ENCODE measurements at places on chromosomes 5 and 9.

DNA sequence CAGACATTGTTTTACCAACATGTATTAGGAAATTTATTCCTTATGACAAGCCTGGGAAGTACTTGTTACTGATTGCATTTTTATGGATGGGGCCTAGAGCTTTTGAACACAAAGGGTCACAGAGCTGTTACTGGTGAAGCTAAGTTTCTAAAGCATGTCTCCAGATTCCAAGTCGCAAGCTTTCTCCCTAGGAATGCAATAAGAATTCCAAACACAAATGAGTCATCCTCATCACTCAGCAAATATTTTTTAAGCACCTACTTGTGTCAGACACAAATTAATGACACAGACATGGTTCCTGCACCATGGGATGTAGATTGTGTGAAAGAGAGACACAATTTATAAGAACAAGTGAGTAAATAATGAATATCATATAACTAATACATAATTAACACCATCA is 11.0 kb upstream of the SH3RF2 start:
- peak; percentile 89 for DNase-seq

DNA sequence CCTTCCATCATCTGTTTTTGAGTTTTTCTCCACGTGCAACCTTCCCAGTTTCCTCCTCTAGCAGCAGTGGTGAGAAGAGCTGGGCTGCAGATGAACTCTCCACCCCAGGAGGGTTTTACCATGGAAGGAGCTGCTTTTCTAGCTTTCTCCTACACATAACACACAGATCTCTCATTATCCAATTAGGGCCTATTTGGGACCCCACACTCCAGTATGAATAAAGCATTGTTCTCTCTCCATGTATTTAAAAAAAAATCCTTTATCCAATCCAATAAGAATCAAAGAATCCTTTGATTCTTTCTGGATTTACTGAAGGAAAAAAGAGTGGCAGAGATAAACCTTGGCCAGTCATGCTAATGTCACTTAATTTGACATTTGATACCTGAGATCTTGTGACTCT is 31.6 kb upstream of the NAA35 start:
- DNase-seq: no peak

DNA sequence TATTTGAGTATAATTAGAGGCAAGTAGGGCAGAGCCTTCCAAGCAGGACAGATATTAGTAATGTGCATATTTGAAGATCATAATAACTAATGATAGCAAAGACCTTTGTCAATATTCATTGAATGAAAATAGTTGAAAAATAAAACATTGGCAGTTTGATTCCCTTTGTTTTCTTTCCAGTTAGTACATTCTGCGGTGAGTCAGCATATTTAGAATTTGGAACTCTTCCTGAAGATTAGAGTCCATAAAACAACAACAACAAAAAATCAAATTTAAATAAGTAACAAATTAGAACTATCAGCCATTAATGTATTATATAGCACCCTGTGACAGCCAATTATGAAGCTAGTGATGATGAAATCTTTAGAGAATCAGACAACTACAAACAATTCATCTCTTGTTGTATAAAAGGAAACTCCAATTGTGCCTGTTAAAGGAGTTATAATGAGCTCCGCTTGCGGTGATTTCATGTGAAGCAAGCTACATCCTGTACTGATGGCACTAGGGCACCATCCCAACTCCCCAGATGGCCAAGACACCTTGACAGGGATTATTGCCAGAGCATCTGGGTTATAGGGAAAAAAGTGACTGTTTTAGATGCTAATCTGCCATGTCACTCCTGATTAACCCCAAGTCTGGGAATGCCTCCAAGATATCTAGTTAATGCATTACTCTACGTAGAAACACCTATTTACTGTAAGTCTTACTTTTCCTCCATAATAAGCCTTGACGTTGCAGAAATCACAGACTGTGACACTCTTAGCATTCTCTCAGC is 6.8 kb downstream of the IFNA8 start:
- DNase-seq: peak; percentile 73

DNA sequence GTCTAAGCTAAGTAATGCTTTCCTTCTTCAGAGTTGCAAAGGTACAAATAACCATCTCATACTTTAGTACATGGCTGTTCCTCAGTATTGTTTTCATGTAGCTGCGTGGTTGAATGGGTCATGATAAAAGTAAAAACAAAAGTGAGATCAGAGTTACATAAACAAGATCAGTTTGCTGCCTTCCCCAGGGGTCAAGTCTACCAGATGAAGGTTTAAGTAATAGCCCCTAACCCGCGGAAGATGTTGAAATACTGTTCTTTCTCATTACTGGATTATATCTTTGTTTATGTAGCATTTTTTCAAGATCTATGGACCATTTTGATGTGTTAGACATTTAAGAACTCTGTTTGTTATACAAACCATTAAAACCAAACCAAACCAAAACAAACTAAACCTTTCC is 34.1 kb upstream of the ARRDC3 start:
- peak; percentile 13 for DNase-seq

DNA sequence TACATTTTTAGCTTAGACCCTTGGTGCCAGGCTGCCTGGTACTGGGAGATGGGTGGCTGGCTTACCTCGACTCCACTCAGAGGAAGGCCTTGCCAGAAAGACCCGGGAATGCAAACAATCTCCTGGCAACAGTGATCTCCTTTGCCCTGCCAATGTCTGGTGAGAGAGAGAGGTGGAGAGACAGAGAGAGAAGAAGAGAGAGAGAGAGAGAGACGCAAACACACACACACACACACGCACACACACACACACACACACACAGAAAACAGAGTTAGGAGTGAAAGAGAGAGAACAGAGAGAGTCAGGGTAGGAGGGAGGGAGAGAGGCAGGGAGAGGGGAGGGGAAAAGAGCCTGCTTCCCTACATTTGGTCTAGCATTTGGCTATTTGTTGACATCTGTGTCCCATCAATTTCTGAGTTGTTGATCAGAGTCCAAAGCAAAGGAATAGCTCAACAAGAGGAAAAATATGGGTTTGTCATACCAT is 181.6 kb upstream of the MAP1B start:
- peak; percentile 66 for DNase-seq

DNA sequence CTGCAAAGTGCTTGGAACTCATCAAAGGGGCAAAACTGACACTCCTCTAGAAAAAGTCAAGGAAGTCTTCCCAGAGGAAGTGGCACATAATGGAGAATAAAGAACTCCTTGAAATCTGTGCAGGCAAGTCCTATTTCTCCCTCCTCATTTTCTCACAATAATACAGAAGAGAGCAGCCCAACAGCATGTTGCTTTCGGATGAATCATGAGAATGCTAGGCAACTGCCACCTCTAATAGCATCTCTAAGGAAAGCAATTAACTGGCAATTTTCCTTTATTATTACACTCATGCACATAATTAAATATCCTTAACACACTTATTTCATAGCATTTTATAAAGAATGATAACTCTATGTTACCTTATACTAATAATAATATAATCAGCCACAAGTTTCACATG is 122.2 kb upstream of the PTGER4 start:
- peak; percentile 25 for DNase-seq

DNA sequence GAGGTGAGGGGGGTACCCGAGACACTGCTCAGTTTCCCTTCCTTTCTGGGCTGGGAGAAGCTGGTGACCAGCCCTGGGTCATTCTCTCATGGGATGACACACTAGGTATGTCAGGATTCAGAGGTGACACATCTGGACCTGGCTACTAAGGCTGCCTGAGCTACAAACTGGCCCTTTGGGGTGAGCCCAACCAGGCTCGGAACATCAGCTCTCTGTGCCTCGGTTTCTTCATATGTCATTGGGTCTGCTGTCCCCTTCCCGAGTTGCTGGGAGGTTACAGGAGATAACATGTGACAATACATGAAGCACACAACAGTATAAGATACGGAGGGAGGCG is 11.8 kb downstream of the CARD19 start:
- DNase-seq: no peak

- no peak for DNase-seq
Measured at GRCh38 chr5:9447691-9448090, 98.2 kb downstream of the SEMA5A start.

- no peak for DNase-seq
Measured at GRCh38 chr5:159547466-159548195, 217.3 kb upstream of the IL12B start.

GRCh38 chr5:22938362-22938761 is 85.2 kb upstream of the CDH12 start:
- no peak for DNase-seq

GRCh38 chr9:133813749-133814585 is 75.8 kb upstream of the SARDH start:
- no peak for DNase-seq

DNA sequence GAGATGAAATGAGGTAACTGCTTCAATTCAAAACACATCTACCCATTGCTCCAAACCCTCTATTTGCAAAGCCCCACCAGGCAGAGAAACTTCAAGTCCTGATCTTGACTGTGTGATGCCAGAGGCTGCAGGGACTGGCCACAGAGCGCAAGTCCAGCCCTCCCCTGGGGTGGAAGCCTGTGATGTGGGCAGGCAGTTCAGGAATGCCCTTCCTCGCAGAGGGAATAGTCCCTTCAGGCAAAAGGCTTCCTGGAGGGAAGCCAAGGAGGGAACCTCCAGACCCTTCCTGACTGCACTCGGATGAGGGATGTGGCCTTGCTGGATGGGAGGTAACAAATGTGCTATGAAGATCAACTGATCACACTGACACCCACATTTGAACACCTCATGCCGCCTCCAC is 131.2 kb downstream of the SLIT3 start:
- peak; percentile 67 for DNase-seq

- no peak for DNase-seq
Measured at GRCh38 chr5:74116266-74116665, 490.3 kb downstream of the ARHGEF28 start.

DNA sequence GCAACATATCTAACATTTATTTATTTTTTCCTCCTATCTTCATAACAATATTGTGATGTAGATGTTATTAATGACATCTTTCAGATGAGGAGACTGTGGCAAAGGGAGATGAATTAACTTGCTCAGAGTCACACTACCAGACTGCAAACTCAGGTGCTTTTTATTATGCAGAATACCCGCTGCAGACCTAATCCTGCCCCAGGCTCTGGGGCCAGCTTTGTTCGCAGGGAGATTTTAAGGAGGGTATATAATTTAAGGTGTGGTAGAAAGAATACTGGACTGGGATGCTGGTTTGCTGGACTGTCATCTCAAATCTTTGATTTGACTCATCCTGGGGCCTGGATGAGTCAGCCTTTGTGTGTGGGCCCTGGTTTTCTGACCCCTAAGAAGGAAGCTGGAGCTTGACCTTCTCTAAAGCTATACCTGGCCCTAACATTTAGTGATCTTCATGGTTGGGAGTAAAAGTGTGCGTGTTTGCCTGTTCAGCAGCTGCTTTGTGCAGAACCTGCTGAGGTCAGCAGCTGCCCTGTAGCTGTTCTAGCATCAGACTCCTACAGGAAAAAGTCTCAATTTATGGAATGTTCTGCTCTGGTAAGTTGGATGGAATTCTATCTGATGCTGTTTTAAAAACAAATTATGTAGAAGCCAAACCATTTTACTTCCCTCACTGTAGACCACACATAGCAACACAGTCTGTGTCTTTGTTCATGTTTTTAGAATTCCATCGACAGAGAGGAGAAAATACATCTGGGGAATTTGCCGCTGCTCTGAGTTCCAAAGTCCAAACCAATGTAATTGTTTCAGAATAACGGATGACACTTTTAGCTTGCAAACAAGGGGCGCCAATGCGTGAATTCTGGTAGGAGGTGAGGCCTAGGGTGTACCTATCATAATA is 4.5 kb downstream of the SLC36A1 start:
- peak; percentile 19 for DNase-seq

- no peak for DNase-seq
Measured at GRCh38 chr5:30100929-30101328, 1092.6 kb upstream of the CDH6 start.

- peak; percentile 97 for DNase-seq
Measured at GRCh38 chr5:73938280-73938937, 312.4 kb downstream of the ARHGEF28 start.

DNA sequence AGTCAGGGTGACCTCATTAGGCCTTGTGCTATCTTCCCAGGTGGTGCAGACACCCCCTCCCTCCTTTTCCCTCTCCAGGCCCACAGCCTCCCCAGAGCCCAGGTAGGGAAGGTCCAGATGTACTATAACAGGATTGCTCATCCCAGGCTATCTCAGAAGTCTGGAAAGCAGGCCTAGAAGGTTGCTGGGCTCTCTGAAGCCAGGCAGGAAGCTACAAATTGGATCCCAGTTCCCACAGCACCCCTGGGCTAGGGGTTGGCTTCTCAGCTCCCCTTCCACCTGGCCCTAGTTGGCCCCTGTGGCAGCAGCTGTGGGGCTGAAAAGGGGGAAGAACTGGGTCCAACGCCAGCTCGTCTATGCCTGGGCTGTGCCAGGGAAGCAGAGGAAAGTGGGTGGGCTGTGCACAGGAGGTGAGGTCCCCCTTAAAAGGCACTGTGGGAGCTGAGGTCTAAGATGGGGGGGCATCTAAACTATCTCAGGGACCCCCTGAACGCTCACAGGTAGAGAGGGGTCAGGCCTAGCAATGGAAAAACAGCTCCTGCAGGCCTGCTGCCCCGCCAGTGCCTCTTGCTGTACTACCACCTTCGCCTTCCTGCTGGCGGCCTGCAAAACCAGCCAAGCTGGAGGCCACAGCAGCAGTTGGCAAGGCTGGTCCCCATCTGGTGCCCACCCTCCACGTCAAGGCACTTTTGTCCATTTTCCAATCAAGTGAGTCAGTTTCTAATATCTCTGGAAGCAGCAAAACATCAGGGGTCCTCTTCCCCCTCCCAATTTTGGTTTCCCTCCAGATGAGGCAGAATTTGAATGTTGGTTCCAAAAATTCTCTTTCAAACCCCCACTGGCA is 13.3 kb upstream of the PSMD5 start:
- DNase-seq: no peak

GRCh38 chr5:81418606-81419005 is 24.7 kb upstream of the ACOT12 start:
- DNase-seq: no peak
